Left renal cortex interstitium (tissue), 4 donors: ENCODE measurements at places on chromosomes 11 and 22.

- DNase-seq = no peak
These were observed 59.7 kb upstream of the CYP2D6 start for GRCh38 chr22:42190274-42190673.

- no peak for DNase-seq
These were observed 157.0 kb upstream of the TIMP3 start for GRCh38 chr22:32644252-32645100.

GRCh38 chr11:45512471-45513148, 152.8 kb downstream of the CHST1 start:
- DNase-seq = no peak

DNA sequence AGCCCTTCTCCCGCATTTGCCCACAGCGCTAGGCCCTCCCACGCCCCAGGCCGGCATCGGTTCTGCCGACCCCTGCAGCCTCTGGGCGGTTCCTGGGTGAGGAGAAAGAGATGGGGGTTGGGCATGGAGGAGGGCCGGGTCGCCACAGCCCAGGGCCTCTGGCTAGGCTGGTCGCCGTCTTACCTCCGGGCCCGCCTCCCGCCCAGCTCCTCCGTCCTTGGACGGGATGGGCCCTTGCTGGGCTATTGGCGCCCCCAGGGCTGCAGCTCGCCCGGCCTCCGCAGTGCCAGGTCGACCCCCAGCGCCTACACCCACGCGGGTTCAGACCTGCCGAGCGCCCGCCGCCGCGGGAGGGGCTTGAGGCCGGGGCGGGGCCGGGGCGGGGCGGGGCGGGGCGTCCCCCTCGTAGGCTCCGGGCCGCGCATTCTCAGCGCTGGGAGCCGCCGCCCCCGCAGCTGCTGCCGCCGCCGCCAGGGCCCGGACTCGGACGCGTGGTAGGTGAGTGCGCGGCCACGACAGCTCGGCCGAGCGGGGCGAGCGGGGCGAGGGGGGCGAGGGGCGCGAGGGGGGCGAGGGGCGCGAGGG, at the start of gene CD151:
CD151 (plus strand) TSS at position 424 of the 585 bp plus-strand sequence. CDS start 3,118 bp downstream, outside the sequence.
- DNase-seq = no peak

- DNase-seq = no peak
These were observed 3.3 kb upstream of the MMP10 start for GRCh38 chr11:102783720-102784119.
